Thoracic aorta (tissue), 2 donors: ENCODE measurements at places on chromosomes 7 and 10. TPM values are rescaled to one million over a fixed set of nuclear protein-coding genes. Genes with fewer than 3 reads are reported as not detected.

GIMAP5 gene
- total RNA-seq: 35.9 TPM

PKD2L1 gene
- total RNA-seq: not detected

TRIM50 gene
- total RNA-seq: 1.5 TPM

TAS2R5 gene
- total RNA-seq: 2.2 TPM

HOGA1 gene
- total RNA-seq: 12.3 TPM

RAPGEF5 gene
- total RNA-seq: 70.8 TPM

TAS2R39 gene
- not detected for total RNA-seq

CACNB2 gene
- 4.5 TPM for total RNA-seq

UCN3 gene
- not detected for total RNA-seq

ERV3-1 gene
- total RNA-seq: 21.8 TPM

HKDC1 gene
- total RNA-seq: 0.14 TPM
